ENCODE measurements at places on chromosomes 16 and 17. TPM values are rescaled to one million over a fixed set of nuclear protein-coding genes. Genes with fewer than 3 reads are reported as not detected.

ACSM3 gene
- polyA plus RNA-seq = 139 TPM

CACNA1H gene
- 6.4 TPM for polyA plus RNA-seq

DHRS13 gene
- 21.6 TPM for polyA plus RNA-seq

GLP2R gene
- polyA plus RNA-seq = not detected

KCNG4 gene
- polyA plus RNA-seq = not detected

PDILT gene
- polyA plus RNA-seq = not detected

SLC38A7 gene
- polyA plus RNA-seq = 8.2 TPM

TMEM88 gene
- 59.8 TPM for polyA plus RNA-seq

RCVRN gene
- polyA plus RNA-seq = not detected

TMC5 gene
- polyA plus RNA-seq = 1.0 TPM

ZP2 gene
- polyA plus RNA-seq = not detected

PRAC1 gene
- not detected for polyA plus RNA-seq

SLC52A1 gene
- 0.90 TPM for polyA plus RNA-seq

PLSCR3 gene
- polyA plus RNA-seq = 26.4 TPM

BBS2 gene
- polyA plus RNA-seq = 46.5 TPM

SP6 gene
- polyA plus RNA-seq = 0.86 TPM

NCOR1 gene
- polyA plus RNA-seq = 44.9 TPM

TMIGD1 gene
- 0.90 TPM for polyA plus RNA-seq

CHMP6 gene
- polyA plus RNA-seq = 34.1 TPM

MGAT5B gene
- polyA plus RNA-seq = 0.56 TPM

TMEM106A gene
- polyA plus RNA-seq = 15.7 TPM

KRTAP4-5 gene
- not detected for polyA plus RNA-seq

SLC5A10 gene
- 16.5 TPM for polyA plus RNA-seq

KCNJ18 gene
- not detected for polyA plus RNA-seq

CCR7 gene
- 0.17 TPM for polyA plus RNA-seq

KRTAP1-5 gene
- polyA plus RNA-seq = not detected

RDM1 gene
- polyA plus RNA-seq = 0.56 TPM

GABARAP gene
- 1,483 TPM for polyA plus RNA-seq

KRTAP9-8 gene
- not detected for polyA plus RNA-seq

ZPBP2 gene
- polyA plus RNA-seq = not detected

KRTAP17-1 gene
- polyA plus RNA-seq = not detected

PARD6A gene
- 17.1 TPM for polyA plus RNA-seq

MT4 gene
- not detected for polyA plus RNA-seq

TMC8 gene
- polyA plus RNA-seq = 1.0 TPM

SCGB1C2 gene
- not detected for polyA plus RNA-seq

CPNE7 gene
- polyA plus RNA-seq = 1.5 TPM

ZNF423 gene
- 2.0 TPM for polyA plus RNA-seq

WNK4 gene
- polyA plus RNA-seq = 26.4 TPM

GPR179 gene
- polyA plus RNA-seq = not detected

CRHR1 gene
- polyA plus RNA-seq = not detected

SALL1 gene
- polyA plus RNA-seq = 15.3 TPM

SMPD3 gene
- polyA plus RNA-seq = 0.28 TPM

PPM1E gene
- 0.47 TPM for polyA plus RNA-seq

CBLN1 gene
- 0.73 TPM for polyA plus RNA-seq
